BJ (cell line): ENCODE measurements at places on chromosomes 13 and 19. TPM values are rescaled to one million over a fixed set of nuclear protein-coding genes. Genes with fewer than 3 reads are reported as not detected.

The CEACAM4 gene
- not detected in 2 replicates for polyA plus RNA-seq

The S1PR4 gene
- not detected in 2 replicates for polyA plus RNA-seq

The CFAP97D2 gene
- polyA plus RNA-seq = not detected in 2 replicates

GRCh38 chr13:60165391-60166099 is 1.8 kb upstream of the DIAPH3 start:
- no peak for DNase-seq

GRCh38 chr13:109135018-109135417 is 505.6 kb downstream of the MYO16 start:
- no peak for DNase-seq

DNA sequence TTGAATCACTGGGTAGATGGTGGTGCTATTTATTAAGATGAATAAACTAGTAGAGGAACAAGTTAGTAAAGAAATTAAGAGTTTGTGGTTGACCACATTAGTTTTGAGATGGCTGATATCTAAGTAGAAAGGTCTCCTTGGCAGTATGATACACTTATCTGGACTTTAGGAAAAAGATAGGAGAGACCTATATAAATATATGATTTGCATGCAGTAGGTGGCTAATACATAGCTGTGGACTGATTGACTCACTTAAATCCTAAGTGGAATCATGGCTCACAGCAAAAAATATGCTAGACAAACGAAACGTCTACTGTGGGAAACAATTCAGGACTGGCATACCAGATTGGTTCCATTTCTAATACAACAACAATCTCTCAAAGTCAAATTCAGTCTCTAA is 92.0 kb downstream of the CAB39L start:
- no peak for DNase-seq
